Uterus (tissue), 4 donors: ENCODE measurements at places on chromosomes 13 and 19. TPM values are rescaled to one million over a fixed set of nuclear protein-coding genes. Genes with fewer than 3 reads are reported as not detected.

Gene ATXN8OS
- not detected for total RNA-seq

Gene PDCD5
- total RNA-seq = 56.6 TPM

Gene ZNF506
- total RNA-seq = 53.5 TPM

Gene CASP14
- total RNA-seq = not detected

Gene CERS1
- not detected for total RNA-seq

Gene TNFSF9
- total RNA-seq = 0.28 TPM

Gene SHISA7
- total RNA-seq = not detected

Gene TBC1D17
- total RNA-seq = 10.1 TPM

DNA sequence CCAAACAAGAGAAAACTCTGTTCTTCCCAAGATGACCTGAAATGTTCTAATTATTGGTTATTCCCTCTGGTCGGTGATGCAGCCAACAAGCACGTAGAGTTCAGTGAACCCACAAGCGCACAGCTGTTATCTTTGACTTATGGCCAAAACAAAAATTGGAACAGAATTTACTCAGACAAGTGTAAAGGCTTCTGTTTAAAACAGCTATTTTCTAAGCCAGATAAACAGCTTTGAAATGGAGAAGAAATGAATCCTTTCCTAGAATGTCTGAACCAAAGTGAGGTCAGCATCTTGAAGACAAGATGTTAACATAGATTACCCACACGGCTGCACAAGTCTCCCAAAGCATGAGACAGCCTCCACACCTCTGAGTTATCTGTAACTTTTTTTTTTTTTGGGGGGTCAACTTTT is 669.2 kb downstream of the DIAPH3 start:
- H3K4me1 ChIP-seq = no peaks in the 10 kb centered on the region
- no peak overlapping the region for H3K4me3 ChIP-seq
- no peak for DNase-seq
- no peaks in the 10 kb centered on the region for H3K36me3 ChIP-seq
- no peaks in the 10 kb centered on the region for H3K27me3 ChIP-seq

DNA sequence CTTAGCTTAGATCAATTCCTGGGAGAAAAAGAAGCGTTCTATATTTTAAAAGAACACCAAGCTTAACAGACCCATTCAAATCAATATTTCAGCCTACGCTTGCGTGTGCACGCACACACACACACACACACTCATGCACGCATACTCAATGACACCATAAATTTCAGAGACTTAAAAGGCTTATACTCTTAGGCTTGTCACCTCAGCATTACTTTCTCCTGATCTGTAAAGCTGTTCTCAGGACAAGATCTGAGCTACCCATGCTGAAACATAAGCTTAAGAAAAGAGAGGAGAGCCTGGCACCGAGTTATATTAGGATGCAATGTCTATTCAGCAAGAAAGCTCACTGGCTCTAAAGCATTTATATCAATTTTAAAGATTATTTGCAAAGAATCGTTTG is 368.5 kb downstream of the FGF14 start:
- H3K27me3 ChIP-seq = no peaks in the 10 kb centered on the region
- DNase-seq = no peak
- H3K36me3 ChIP-seq = no peaks in the 10 kb centered on the region
- H3K27ac ChIP-seq = no peak overlapping the region
- no peaks in the 10 kb centered on the region for H3K4me1 ChIP-seq
- H3K4me3 ChIP-seq = no peak overlapping the region

DNA sequence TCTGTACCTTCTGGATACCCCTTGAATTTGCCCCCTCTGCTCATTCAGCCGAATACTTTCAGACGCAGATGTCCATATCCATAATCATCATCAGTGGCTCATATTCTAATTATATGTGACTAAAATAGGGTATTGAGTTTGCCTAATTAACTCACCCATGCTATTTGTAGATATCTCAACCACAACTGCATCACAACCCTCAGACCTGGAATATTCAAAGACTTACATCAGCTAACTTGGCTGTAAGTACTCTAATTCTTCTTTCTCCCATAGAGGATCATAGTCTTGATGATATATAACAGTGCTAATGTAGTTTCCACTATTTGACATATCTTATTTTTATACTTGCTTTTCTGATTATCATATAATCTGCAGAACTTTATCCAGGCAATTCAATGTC is 35.8 kb downstream of the RXFP2 start:
- H3K27me3 ChIP-seq = no peaks in the 10 kb centered on the region
- H3K36me3 ChIP-seq = no peaks in the 10 kb centered on the region
- H3K4me3 ChIP-seq = no peak overlapping the region
- H3K27ac ChIP-seq = no peak overlapping the region
- no peaks in the 10 kb centered on the region for H3K4me1 ChIP-seq

- H3K27me3 ChIP-seq = no peaks in the 10 kb centered on the region
- no peaks in the 10 kb centered on the region for H3K4me1 ChIP-seq
- no peak overlapping the region for H3K27ac ChIP-seq
- H3K4me3 ChIP-seq = no peak overlapping the region
Measured at GRCh38 chr13:100436099-100436498, 152.5 kb downstream of the GGACT start.

- DNase-seq = peak; percentile 68
- H3K27ac ChIP-seq = peak overlapping the region; percentile 80
- no peaks in the 10 kb centered on the region for H3K36me3 ChIP-seq
- H3K27me3 ChIP-seq = no peaks in the 10 kb centered on the region
Measured at GRCh38 chr19:7360393-7360984, 11.8 kb downstream of the ARHGEF18 start.

DNA sequence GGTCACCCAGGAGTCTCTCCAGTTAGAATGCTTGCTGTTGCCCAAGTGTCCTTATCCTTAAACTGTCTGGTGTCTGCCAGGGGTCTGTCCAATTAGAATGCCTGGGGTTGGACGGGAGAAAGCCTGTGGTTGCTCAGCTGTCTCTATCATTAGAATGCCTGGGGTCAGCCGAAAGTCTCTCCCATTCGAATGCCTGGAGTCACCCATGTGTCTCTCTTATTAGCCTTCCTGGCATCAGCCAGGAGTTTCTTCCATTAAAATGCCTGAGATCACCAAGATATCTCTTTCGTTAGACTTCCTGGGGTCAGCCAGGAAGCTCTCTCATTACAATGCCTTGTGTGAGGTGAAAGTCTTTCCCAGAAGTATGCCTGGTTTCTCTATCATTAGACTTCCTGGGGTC is 1521.0 kb downstream of the UQCRFS1 start:
- no peaks in the 10 kb centered on the region for H3K36me3 ChIP-seq
- no peak overlapping the region for H3K27ac ChIP-seq
- no peak for DNase-seq
- no peaks in the 10 kb centered on the region for H3K27me3 ChIP-seq
- H3K4me1 ChIP-seq = no peaks in the 10 kb centered on the region

- DNase-seq = no peak
- no peaks in the 10 kb centered on the region for H3K27me3 ChIP-seq
- H3K36me3 ChIP-seq = no peaks in the 10 kb centered on the region
- H3K4me1 ChIP-seq = no peaks in the 10 kb centered on the region
- H3K27ac ChIP-seq = no peak overlapping the region
Measured at GRCh38 chr13:24251525-24251924, 57.9 kb upstream of the C1QTNF9 start.

DNA sequence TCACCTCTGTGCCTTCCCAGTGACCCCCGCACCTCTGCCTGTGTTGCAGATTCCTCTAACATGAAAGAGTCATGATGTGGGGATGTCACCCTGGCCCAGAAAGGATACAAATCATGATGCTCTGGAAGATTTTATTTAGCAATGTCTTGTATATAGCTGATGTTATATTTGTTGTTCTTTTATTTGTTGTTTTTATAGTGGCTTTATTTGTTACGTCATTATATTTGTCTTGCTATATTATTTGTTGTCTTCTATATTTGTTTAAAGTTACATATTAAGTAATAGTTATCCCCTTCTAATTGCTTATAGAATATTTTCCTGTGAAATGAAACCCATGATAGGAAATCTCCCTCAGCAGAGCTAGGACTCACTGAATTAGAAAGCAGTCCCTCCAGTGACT is 1149.2 kb downstream of the UQCRFS1 start:
- no peak overlapping the region for H3K4me3 ChIP-seq
- H3K27ac ChIP-seq = no peak overlapping the region
- no peak for DNase-seq
- H3K27me3 ChIP-seq = no peaks in the 10 kb centered on the region

GRCh38 chr19:3780786-3781304 is 5.3 kb downstream of the MATK start:
- H3K4me3 ChIP-seq = no peak overlapping the region
- H3K36me3 ChIP-seq = no peaks in the 10 kb centered on the region
- no peaks in the 10 kb centered on the region for H3K27me3 ChIP-seq

DNA sequence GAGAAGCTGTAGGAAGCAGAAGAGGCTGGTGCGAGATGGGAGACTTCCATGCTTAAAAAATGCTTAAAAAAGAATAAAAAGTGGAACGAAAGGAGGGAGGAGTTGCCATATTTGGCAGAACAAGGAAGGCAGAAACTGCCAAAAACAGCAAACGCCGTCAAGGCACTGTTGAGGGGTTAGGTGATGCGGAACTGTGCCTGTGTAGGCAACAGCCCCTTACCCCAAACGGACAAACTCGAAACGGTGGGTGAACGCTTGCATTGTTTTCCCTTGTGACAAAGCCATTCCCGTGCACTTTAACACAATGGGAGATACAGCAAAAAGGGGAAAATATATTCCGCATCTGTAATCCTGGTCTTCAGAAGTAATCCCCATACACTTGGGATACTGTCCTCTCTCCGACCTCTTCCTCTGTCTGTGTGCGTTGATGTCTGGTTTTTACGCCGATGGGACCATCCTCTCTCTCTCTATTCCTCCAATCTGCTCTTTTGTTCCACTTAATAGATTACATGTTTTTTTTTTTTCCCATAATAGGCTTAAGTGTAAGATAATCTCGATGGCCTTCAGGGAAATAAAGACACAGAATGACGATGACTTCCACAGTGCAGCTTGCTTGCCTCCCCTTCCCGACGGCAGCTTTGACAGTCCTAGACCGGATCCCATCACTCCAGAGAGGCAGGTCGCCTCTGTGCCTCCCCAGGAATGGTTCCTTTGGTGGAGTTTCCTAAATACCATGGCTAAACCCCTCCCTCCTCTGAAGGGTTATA is 132.7 kb upstream of the RNF113B start:
- H3K36me3 ChIP-seq = no peaks in the 10 kb centered on the region
- no peak overlapping the region for H3K4me3 ChIP-seq
- H3K27me3 ChIP-seq = no peaks in the 10 kb centered on the region
- no peaks in the 10 kb centered on the region for H3K4me1 ChIP-seq

DNA sequence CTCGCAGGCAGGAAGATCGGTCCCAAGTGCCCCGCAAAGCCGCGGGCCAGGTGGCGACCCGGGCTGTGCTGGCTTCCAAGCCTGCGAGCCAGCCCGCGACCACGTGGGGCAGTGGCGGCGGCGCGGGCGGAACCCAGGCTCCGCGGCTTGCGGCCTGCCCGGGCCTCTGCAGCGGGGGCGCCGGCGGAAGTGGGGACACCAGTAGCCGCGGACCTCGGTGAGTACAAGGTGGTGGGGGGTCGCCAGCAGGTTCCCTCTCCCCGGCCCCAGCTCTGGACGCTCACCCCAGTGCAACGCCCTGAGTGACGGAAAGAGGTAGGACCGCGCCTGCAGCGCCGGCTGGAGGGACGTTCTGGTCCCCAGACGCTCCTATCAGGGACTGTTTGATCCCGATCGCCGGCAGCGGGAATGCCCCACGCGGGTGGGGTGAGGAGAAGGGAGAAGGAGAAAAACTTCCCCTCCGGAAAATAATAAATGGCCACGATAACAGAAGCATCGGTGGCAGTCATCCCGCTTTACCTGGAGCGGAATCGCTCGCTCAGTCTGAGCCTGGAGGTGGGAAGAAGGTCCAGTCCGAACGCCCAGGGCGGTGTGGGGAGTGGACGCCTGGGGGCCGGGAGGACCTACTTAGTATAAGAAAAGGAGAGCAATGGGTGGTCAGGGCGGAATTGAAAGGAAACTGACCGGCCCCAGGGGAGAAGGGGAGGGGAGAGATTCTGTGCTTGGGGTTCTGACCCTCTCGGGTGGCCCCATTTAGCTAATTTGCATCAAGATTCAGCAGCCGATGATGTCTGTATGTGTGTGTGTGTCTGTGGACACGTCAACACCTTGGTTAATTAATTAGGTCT is at the start of gene GEMIN7:
Gene GEMIN7, plus strand, starts transcription at position 198 of the 848 bp plus-strand sequence. CDS start 10,855 bp downstream, outside the sequence.
- no peaks in the 10 kb centered on the region for H3K36me3 ChIP-seq
- H3K27ac ChIP-seq = peak within 1 kb of the TSS; percentile 75
- no peaks in the 10 kb centered on the region for H3K4me1 ChIP-seq
- DNase-seq = peak; percentile 67

DNA sequence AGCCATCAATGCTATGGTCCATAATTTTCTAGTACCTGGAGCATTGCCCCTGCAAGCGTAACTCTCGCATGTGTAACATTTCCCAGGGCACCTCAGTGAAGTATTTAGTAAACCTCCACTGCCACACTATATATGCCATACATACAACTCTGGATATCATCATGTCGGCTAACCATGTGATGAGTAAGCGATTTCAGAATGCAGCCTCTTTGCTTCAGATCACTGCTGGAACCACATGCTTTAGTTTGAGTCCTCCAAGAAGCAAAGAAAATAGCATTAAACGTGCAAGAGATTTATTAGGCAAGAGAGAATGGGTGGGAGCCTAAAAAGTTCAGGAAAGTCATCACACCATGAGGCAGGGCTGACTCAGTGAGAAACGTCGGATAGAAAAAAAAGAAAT is 635.6 kb upstream of the SLITRK5 start:
- no peak overlapping the region for H3K4me3 ChIP-seq
- no peak overlapping the region for H3K27ac ChIP-seq
- DNase-seq = no peak

GRCh38 chr19:29539131-29539530 is 13.3 kb downstream of the VSTM2B start:
- peak; percentile 2 for DNase-seq
- no peaks in the 10 kb centered on the region for H3K4me1 ChIP-seq
- no peaks in the 10 kb centered on the region for H3K36me3 ChIP-seq
- H3K27ac ChIP-seq = no peak overlapping the region
- no peaks in the 10 kb centered on the region for H3K27me3 ChIP-seq

GRCh38 chr19:12838182-12838885 is at the start of gene MAST1:
Gene MAST1 (plus strand): TSS chr19:12838515. CDS start chr19:12838573, 58 bp downstream.
- DNase-seq = no peak
- peaks cover 56% of the 10 kb centered on the region for H3K27me3 ChIP-seq
- no peak within 1 kb of the TSS for H3K4me3 ChIP-seq
- H3K4me1 ChIP-seq = peaks cover 19% of the 10 kb centered on the region
- no peaks in the 10 kb centered on the region for H3K36me3 ChIP-seq

GRCh38 chr13:52428295-52428694 is 22.1 kb downstream of the VPS36 start:
- H3K4me3 ChIP-seq = no peak overlapping the region
- no peak overlapping the region for H3K27ac ChIP-seq
- no peaks in the 10 kb centered on the region for H3K27me3 ChIP-seq
- no peak for DNase-seq

- no peak overlapping the region for H3K4me3 ChIP-seq
- DNase-seq = no peak
- H3K4me1 ChIP-seq = no peaks in the 10 kb centered on the region
- H3K27me3 ChIP-seq = no peaks in the 10 kb centered on the region
Measured at GRCh38 chr13:54373211-54373610, 1344.6 kb downstream of the OLFM4 start.

- H3K4me3 ChIP-seq = peak overlapping the region; percentile 86
- peak overlapping the region; percentile 94 for H3K27ac ChIP-seq
- no peaks in the 10 kb centered on the region for H3K27me3 ChIP-seq
- no peaks in the 10 kb centered on the region for H3K36me3 ChIP-seq
Measured at GRCh38 chr19:49677901-49678674, 1.0 kb downstream of the PRMT1 start.
